ENCODE measurements at places on chromosomes 6 and 20.

GRCh38 chr20:58717278-58718091 is 24.9 kb downstream of the NPEPL1 start:
- DNase-seq = no peak

DNA sequence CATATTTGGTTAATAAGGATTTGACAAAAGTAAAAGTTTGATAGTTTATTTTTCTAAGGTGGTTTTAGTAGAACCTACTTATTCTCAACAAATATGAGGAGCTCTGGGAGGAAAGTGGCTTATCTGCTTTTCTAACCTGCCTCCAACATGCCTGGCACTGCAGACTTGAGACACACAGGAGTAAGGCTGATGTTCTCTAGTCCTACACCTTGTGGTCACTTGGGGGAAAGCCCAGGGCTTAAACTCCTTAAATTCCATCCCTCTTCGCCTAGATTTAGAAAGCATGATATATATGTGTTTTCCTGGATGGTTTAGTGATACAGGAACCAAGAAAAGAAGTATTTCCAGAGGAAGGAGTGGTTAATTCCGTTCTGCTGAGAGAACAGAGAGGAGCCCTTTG is 39.9 kb upstream of the SAMD5 start:
- DNase-seq = no peak

- no peak for DNase-seq
Observed at GRCh38 chr6:144283646-144284477, 1.3 kb upstream of the UTRN start.

- DNase-seq = no peak
Observed at GRCh38 chr6:43219814-43220213, 9.5 kb downstream of the DNPH1 start.

DNA sequence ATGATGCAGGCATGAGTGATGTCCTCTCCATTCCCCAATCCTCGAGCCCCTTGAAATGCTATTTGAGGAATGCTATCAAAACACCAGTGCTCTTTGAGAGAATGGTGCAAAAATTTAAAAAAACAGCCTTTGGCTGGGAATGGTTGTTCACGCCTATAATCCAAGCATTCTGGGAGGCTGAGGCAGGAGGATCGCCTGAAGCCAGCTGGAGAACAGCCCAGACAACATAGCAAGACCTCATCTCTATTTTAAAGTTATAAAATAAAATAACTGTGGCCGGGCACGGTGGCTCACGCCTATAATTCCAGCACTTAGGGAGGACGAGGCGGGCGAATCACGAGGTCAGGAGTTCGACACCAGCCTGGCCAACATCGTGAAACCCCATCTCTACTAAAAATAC is 4.2 kb upstream of the VARS1 start:
- DNase-seq = no peak

- DNase-seq = no peak
Observed at GRCh38 chr20:1424336-1424735, 31.5 kb upstream of the FKBP1A start.

DNA sequence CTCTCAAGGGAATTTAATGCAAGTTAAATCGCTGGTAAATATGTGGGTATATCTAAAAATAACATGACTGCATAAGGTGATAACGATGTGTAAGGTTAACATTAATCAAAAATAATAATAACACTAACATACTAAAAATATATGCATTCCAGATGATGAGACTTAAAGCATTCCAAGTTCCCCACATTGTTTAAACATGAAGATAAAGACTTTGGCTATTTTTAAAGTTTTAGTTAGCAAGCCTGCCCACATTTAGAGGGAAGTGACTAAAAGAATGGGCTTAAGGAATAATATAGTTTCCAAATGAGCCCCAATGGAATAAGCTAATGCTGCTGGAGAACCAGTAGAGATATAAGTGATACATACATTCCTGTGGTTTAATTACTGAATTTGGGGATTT is 941.3 kb downstream of the TBC1D32 start:
- DNase-seq = no peak

- no peak for DNase-seq
Observed at GRCh38 chr6:146359131-146359530, 184.5 kb upstream of the RAB32 start.

- peak; percentile 18 for DNase-seq
Observed at GRCh38 chr6:107458672-107459282, 587 bp downstream of the PDSS2 start.

DNA sequence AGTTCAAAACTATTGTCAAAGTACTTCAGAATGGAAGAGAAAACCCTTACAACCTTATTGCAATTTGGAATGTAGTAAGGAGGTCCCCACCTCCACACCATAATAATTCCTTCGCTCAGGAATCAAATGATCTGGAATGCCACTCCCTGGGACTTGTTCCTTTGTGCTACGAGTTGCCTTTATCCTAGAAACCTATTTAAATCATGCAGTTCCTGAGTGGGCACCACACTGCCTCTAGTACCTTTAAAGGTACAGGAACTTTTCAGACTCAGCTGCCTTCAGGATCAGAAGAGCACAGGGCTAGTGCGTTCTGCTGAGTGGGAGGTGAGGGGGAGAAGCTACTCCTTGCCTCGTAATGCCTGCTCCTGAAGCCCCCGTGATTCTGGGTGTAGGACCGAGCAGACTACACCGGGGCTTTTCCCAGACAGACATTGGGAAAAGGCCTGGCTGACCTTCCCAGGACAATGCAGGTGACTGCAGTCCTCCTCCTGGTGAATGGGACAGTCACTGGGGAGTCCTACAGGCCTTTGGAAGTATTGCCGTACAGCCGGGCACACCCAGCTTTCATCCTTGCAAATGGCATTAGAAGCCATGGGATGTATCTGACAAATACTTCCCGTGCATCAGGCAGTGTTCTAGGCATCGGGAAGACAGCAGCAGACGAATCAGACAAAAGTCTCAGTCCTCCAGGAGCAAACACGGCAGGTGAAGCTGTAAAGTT is 11.8 kb upstream of the TUBB2B start:
- no peak for DNase-seq

DNA sequence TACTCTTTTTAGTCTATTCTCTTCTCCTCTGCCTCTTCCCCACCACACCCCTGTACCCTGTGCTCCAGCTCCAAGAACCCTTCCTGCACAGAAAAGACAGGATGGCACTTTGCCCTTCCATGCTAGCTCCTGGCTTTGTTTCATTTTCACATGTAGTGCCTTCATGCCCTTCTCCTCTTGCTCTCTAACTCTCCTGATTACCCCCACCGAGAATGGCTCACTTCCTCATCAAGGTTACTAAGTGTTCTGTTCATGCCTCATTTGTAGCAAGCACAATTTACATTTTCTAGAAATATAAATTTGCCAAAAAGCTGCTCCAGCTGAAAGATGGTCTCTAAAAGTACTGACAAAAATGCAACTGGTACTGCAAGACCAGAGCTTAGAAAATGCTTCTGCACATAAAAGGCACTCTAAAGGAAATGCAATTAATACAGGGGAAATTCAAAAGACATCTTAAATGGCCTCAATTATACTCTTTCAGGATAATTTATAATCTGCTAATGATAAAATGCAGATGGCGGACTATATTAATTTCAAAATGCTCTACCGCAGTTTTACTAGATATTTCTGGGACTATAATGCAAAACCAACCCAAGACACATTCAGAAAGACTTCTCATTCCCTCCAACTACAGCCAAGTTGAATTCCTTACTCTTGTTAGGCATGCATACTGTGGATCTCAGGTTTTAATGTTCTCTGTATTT is 570.2 kb downstream of the PRKN start:
- no peak for DNase-seq

DNA sequence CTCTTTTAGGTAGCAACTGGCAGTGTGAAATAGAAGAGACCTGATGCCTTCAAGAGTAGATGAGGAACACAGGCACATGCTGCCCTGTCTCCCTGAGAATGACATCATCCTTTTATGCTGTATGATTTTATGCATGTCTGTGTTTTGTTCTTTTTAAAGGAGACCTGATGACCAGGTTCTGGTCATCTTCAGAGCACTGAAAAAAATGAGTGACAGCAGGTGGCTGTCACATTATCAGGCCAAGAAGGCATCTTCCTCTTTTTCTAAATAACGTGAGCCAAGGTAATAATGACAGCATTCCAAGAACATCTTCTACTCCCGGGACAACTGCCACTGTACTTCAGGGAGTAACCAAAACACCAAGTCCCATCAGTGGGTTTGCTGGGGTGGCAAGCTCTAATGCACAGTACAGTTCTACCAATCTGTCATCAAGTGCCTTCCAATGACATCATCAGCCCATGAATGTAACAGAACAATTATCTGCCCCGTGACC is 28.9 kb downstream of the CNKSR3 start:
- DNase-seq = no peak

GRCh38 chr6:119757467-119757866 is 407.9 kb upstream of the MAN1A1 start:
- no peak for DNase-seq

Data from activated gamma-delta T cell (primary cell).